ENCODE measurements at places on chromosomes 4 and X.

DNA sequence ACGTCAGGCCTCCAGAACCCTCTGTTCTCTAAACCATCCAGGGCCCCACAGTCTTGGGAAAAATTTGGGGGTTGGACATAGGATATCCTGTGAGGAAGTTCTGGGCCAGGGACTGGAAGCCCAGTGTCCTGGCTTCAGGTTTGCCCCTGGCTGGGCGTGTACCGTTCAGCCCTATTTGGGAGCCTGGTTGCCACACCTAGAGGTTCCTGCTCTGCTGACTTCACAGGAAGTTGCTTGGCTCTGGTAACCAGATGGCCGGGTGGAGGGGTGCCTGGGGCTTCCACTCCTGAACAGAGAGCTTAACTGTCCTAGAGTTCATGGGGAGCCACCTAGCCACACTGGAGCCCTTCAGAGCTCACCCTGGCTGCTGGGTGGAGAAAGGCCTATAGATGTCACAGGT lies 1.1 kb downstream of the TAFAZZIN start:
- DNase-seq, result no peak

- no peak for DNase-seq
Observed at GRCh38 chrX:80246271-80246670, 174.0 kb upstream of the TENT5D start.

DNA sequence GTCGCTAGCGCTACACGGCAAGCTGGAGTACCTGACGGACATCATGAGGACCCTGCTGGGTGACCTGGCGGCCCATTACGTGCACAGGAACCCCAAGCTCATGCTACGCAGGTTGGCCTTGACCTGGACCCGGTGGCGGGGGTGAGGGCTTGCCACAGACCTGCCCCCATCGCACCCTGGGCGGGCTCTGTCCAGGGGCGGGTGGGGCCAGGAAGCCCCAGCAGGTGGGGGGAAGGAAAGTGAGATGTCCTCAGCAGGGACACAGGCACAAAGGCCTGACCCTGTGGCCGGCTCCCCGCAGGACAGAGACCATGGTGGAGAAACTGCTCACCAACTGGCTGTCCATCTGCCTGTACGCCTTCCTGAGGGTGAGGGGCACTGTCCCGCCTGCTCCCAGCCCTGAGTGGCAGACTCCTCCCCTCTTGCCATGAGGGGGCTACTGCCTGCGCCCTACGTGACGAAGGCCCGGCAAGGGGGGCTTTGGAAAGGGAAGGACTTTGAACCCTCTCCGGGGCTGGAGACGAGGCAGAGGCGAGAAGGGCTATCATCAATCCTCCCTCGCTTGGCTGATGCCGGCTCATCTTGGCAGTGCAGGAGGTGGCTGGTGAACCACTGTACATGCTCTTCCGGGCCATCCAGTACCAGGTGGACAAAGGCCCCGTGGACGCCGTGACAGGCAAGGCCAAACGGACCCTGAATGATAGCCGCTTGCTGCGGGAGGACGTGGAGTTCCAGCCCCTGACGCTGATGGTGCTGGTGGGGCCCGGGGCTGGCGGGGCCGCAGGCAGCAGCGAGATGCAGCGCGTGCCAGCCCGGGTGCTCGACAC lies 5.3 kb upstream of the SRPK3 start:
- peak; percentile 41 for DNase-seq

DNA sequence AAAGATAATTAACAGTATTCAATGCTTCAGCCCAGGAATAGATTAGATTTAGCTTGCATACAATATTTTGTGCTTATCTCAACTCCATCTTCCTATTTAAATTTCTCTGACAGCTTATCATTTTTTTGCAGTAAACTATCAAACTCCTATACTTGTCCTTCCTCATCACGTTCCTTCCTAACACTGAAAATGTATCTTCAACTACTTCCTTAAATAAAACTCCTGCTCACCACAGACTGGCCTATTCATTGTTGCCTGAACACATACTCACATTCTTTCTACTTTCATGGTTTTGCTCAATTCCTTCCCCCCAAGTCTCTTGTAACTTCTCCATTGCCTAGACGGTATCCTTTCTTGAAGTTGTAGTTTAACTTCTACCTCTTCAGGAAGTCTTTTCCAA lies 28.5 kb upstream of the PTPN13 start:
- DNase-seq, result no peak

DNA sequence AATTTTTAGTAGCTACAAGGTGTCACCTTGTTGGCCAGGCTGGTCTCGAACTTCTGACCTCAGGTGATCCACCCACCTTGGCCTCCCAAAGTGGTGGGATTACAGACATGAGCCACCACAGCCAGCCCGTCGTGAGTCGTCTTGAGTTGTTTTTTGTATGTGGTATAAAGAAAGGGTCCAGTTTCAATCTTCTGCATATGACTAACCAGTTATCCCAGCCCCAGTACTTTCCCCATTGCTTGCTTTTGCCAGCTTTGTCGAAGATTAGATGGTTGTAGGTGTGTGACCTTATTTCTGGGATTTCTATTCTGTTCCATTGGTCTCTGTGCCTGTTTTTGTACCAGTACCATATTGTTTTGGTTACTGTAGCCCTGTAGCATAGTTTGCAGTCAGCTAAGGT lies 105.9 kb downstream of the OR13H1 start:
- no peak for DNase-seq

DNA sequence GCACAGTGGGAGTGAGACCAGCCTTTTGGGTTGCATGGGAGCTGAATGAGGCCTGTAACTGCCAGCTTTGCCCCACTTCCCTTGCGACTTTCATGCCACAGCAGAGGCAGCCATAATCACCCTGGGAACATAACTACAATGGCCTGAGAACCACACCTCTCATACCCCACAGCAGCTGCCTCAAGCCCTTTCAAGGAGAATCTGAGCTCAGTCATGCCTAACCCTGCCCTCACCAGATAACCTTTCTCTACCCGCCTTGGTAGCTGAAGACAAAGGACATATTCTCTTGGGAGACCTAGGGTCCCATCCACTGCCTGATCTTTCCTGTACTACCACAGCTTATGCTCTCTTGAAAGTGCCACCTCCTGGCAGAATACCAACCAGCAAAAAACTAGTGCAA lies 599.9 kb upstream of the IGFBP7 start:
- no peak for DNase-seq

GRCh38 chr4:113955411-113955810 lies 24.0 kb downstream of the ARSJ start:
- DNase-seq, result no peak

GRCh38 chrX:111244235-111244750 lies 26.0 kb downstream of the CAPN6 start:
- DNase-seq, result no peak

- no peak for DNase-seq
Observed at GRCh38 chrX:133444196-133444595, 28.9 kb upstream of the GPC4 start.

GRCh38 chr4:120683897-120684540 lies 238.5 kb downstream of the PRDM5 start:
- DNase-seq, result no peak

GRCh38 chr4:121255986-121256750 lies 92.0 kb upstream of the TNIP3 start:
- no peak for DNase-seq

GRCh38 chrX:41314881-41315280 lies 19.1 kb upstream of the DDX3X start:
- no peak for DNase-seq

DNA sequence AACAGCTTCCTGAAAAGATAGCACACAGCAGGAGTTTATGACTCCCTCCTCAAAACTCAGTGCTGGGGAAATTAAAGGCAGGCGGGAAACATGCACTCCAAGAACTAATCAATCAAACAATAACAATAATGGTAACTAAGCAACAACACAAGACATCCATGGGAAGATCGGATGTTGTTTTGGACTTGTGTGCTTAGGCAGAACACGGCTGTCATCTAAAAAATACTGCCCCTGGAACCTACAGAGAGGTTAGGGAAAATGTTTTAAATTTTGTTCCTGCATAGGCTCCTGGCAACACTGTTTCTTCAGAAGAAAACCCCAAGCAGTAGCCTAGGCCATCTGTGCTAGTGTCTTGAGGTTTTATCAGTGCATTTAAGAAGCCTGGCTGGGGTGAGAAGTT lies 1378.2 kb downstream of the STIM2 start:
- DNase-seq, result no peak

DNA sequence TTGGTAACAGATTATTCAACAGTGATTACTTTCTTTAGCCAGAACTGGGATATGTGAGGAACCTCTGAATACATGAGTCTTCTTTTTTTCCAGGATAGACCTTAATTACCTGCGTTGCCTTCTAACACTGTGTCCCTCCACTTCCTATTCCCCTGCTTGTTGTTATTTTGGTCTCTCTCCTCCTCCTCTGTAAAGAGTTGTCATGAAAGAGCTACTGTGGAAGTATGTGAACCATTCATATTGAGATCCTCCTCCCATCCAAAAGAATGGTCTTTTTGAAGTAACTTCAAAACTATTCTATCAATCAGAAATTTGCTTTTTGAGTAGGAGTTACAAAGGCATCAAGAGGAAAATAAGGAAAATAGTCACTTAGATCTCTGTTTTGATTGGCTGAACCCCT lies 420.0 kb upstream of the TENM3 start:
- no peak for DNase-seq

DNA sequence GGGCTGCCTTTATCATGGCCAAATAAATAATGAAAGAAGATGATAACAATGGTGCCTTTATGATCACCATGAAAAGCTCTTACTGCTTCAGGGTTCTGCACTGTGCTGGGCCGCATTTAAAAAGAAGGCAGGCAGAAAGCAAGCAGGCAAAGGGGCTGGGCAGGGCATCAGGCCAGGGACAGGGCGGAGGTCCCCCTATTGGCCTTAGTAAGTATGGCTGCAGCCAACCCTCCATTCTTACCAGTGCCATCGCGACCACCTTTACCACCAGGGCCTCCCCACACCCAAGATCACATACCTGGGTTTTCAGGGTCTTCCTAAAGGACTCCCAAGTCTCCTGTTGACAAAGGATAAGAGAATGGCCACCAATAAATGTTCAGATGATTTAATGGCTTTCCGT lies 38.9 kb downstream of the CNGA2 start:
- DNase-seq, result no peak

GRCh38 chr4:54731552-54731951 lies 73.8 kb downstream of the KIT start:
- no peak for DNase-seq

GRCh38 chrX:130330146-130330545 lies 9.6 kb upstream of the SLC25A14 start:
- DNase-seq, result no peak

- no peak for DNase-seq
Observed at GRCh38 chr4:147724468-147725201, 7.3 kb upstream of the ARHGAP10 start.

DNA sequence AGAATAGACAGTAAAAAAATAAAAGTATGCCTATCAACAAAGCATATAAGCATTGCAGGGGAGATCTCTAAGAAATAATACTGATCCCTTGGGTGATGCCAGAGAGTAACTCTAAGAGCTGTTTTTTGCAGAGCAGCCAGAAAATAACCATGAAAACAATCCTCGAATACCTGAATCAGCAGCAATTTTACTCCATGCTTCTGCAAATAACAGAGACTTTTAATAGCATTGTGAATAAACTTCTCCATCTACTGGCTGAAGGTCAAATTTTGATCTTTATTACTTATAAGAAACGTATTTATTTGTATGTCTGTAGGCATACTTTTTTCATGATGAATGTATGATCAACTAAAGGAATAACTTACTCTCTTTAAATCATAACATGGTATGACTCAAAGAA lies 334.5 kb downstream of the GALNTL6 start:
- DNase-seq, result no peak

DNA sequence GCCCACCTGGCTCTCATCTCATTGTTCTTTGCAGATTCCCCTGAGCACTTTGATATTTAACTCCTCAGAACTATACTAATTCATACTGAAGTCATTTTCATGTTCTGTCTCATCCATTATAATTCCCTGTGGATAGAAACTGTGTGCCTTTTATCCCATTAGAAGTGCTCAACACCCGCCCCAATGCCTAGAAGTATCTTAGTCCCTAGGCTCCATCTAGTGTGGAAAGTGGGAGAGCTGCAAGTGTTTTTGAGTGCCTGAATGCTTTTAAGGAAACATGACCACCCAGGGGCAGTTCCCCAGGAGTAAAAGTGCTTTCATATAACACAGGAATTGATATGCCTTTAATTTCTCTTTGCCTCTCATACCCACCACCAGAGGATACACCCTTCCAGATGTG lies 117.0 kb downstream of the CHRDL1 start:
- DNase-seq, result no peak

- no peak for DNase-seq
Observed at GRCh38 chr4:14879683-14880082, 122.6 kb upstream of the CPEB2 start.

GRCh38 chr4:26885912-26886274 lies 25.3 kb downstream of the STIM2 start:
- DNase-seq, result no peak

- DNase-seq, result no peak
Observed at GRCh38 chr4:19694812-19695211, 556.9 kb upstream of the SLIT2 start.

DNA sequence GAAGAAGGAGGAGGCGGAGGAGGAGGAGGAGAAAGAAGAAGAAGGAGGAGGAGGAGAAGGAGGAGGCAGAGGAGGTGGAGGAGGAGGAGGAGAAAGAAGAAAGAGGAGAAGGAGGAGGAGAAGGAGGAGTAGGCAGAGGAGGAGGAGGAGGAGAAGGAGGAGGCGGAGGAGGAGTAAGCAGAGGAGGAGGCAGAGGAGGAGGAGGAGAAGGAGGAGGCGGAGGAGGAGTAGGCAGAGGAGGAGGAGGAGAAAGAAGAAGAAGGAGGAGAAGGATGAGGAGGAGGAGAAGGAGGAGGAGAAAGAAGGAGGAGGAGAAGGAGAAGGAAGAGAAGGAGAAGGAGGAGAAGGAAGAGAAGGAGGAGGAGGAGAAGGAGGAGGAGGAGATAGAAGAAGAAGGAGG lies 19.9 kb downstream of the MRFAP1 start:
- DNase-seq, result no peak

DNA sequence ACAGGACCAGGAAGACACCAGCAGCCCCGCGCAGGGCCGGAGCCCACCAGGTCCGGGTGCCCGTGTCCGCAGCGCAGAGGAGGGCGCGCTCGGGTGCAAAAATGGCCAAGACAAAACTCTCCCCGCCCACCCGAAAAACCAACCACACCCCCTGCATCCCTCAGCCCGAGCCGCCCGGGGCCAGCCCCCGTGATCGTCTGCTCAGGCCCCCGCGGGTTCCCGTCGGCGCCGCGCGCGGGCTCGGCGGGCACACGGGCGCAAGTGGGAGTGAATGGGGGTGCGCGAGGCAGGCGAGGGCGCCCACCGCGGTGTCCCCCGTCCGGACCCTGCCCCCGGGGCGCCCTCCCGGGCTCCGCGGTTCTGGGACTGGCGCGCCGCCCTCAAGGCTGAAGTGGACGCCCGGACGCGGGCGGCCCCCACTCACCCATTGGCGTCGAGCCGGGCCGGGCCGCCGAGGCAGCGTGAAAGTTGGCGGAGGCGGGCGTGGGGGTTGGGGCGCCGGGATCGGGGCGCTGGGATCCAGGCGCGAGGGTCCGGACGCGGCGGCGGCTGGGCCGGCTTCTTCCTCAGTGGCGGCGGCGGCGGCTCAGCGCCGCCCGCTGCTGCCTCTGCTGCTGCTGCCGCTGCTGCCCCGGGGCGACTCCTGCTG lies 393 bp downstream of the SH3KBP1 start:
- no peak for DNase-seq
